ENCODE measurements at places on chromosomes 4 and X.
A peak's percentile ranks its signal among the peaks of the same experiment; 100 is the strongest.

DNA sequence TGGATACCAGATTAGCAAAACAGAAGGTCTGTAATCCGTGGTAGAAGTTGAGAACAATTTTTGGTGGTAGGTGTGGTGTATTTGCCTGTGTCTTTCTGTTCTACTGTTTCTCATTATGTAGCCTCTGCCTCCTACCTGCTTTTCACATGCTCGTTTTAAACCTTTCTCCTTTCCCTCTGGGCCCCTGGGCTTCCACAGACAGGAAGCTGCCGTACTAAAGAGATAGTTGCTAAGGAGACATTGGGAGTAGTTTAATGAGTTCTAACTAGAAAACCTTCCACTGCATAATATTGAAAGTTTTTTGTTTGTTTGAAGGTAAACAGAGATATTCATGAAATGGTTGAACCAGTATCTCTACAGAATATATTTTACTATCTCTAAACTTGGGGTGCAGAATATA lies 107.8 kb downstream of the STOX2 start:
- DNase-seq: peak; percentile 6

DNA sequence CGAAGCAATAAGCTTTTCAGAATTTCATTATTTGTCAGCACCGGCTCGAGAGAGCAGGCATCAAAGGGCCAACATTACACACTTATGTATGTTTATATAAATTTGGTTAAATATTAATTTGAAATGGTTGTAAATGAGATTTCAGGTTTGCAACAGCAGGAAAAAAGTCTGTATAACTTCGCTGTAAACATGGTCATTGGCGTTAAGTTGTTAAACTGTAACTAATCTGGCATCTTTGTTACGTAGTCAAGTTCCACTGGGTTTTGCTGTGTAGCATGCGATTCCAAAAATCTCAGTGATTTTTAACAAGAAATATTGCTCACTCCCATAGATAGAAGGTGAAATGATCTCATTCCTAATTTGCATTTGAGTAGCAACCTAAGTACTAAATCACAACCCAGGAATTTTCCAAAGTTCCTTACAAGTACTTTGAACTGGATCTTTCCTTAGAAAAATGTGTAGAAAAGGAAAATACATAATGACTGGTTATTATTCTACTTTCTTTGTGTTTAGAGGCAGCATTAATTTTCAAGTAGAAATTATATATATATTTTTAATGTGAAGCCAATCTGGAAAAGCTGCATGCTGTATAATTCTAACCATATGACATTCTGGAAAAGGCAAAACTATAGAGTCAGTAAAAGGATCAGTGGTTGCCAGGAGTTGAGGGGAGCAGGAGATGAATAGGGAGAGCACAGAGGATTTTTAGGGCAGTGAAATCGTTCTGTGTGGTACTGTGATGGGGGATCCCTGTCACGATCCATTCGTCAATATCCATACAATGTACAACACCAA lies 222.1 kb downstream of the CBR4 start:
- no peak for DNase-seq

GRCh38 chrX:48835524-48836329 lies at the start of gene PCSK1N:
PCSK1N (minus strand) TSS chrX:48835610; CDS start chrX:48835532, 78 bp downstream.
- peak; percentile 59 for DNase-seq

DNA sequence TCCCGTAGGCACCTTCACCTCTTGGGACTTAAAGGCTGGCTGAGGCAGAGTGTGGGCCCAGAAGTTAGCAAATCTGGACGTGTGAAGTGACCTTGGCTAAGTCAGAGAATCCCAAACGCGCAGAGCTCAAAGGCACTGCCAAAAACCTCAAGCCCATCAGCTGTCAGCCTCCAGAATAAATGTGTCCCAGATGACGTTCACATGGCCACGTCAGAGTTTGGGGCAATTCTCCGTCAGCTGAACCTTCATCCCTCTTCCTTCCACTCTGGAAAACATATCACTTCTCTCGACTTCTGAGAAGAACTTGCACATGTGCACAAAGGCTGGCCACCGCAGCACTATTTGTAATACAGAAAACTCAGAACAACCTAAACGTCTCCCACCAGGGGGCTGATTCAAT lies 35.7 kb upstream of the APLN start:
- DNase-seq: no peak

GRCh38 chrX:151753313-151754046 lies 18.9 kb downstream of the CNGA2 start:
- peak; percentile 64 for DNase-seq

DNA sequence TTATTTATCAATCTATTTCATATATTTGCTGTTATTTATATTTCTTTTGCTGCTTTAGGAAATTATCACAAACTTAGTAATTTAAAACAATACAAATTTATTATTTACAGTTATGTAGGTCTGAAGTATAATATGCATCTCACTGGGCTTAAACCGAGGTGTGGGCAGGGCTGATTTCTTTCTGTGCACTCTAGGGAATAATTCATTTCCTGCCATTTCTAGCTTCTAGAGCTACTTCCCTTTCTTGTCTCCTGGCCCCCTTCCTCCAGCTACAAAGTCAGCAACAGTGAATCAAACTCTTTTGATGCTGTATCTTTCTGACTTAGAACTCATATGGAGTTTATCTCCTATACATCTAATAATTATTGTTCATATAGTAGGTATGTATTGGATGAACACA lies 303.5 kb upstream of the ARSJ start:
- DNase-seq: no peak
